ENCODE measurements at places on chromosomes 3 and 15.

GRCh38 chr3:157938154-157938779 is 168.0 kb downstream of the SHOX2 start:
- DNase-seq, result no peak

DNA sequence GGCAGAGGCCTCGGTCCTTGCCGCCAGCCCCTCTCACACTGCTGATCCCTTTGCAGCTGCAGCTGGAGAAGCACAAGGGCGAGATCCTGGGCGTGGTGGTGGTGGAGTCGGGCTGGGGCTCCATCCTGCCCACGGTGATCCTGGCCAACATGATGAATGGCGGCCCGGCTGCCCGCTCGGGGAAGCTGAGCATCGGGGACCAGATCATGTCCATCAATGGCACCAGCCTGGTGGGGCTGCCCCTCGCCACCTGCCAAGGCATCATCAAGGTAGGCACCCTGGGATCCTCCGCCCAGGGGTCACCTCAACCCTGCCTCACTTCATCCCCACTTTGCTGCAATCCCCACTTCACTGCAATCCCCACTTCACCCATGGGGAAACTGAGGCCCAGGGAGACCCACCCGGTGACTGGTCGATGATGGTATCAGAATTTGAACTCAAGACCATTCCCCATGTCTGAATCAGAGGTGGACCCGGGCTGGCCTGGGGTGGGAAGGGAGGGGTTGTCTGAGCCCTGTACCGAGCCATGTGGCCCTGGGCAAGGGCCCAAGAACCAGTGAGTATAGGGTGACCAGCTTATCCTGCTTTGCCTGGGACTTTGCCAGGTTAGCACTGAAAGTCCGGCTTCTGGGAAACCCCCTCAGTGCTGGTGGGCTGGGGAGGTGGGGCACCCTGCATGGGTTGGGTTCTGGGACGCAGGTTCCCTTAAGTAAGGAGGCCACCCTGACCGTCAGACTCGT is 162.9 kb downstream of the NSMCE3 start:
- DNase-seq, result no peak

DNA sequence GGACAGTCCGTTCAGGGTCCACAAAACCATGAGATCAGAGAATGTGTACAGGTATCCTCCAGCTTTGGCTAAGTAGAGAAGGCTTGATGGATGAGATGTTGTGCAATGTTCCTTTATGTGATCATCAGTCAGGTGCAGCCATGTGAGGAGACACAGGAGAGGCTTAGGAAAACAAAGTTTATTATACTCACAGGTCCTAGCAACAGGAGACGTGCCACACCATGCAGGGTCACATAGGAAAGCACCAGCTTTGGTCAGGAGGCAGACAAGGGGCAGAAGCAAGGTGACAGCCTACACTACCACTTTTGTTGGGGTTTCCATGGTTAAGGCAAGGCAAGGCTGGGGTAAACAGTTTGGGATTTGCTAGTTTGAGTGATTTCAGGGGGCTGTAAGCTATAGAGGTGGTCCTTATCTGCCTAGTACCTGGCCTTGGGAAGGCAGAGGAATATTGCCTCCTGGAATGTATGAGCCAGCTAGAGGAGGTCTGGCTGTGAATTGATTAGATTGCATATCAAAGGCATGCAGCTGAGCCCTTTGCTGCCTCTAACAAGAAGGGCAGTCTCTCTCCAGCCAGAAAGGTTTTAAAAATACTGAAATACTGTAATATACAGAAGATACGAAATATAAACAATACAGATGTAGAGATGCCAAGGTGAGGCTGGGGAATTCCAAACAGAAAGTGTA is 248.6 kb downstream of the RYR3 start:
- no peak for DNase-seq

DNA sequence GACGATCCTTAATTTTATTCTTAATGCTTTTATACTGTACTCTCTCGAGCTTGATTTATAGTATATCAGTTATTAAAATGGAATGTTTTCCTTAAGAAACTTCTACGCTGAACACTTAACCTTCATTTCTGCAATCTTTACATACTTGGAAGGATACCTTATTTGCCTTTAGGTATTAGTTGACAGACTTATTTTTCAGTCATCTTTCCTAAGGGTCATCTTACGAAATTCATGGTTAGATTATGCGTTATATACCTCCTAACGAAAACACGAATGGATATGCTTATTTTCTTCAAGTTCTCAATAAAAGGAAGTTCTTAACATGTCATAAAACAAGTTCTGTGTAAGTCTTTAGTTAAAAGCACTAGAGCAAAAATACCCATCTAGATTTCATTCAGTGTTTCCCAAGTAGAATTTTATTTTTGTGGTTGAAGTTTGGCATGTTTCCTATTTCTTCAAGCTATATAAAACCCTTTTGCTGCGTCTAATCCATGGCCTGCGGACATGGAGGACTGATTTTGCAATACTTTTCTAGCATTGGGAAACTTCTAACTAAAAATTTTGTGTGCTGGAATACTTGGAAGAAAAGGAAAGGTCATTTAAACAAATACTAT is 231.3 kb downstream of the TP63 start:
- no peak for DNase-seq

DNA sequence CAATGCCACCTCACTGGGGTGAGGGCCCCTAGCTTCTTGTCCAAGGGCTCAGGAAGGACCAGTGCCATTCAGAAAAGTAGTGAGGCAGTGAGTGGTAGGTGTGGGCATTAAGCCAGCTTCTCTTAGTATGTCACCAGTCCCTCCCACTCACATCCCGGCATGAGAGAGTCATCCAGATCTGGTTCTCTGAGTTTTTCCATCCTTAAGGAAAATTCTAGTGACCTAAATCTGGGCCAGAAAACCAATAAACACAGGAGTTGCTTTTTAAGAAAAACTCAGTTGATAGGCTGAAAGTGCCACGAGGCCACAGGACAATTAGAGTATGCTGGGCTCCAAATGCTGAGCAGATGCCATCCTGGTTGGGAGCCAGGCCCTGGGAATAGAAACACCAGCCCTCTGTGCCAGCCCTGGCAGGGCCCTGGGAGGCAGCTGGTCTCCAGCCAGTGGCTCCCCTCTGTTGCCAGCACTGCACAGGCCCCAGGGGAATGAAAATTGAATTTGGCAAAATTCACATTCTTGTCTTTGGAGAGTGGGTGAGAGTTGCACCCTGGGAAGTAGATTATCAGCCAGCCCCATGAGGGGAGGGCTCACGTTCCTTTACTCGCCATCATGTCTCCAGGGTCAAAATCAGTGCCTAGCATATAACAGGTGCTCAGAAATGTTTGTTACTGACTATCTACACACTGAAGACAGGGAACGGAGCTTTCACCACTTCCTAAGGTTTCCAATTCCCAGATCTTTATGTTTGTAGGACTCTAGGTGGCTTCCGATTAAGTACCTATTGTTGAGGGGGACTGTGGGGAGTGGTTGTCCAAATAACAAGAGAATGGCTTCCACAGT is 52.8 kb downstream of the FAM43A start:
- DNase-seq, result no peak

- no peak for DNase-seq
Observed at GRCh38 chr3:15499536-15499935, 22.0 kb downstream of the COLQ start.

- no peak for DNase-seq
Observed at GRCh38 chr15:78058401-78058935, 19.0 kb downstream of the TBC1D2B start.

DNA sequence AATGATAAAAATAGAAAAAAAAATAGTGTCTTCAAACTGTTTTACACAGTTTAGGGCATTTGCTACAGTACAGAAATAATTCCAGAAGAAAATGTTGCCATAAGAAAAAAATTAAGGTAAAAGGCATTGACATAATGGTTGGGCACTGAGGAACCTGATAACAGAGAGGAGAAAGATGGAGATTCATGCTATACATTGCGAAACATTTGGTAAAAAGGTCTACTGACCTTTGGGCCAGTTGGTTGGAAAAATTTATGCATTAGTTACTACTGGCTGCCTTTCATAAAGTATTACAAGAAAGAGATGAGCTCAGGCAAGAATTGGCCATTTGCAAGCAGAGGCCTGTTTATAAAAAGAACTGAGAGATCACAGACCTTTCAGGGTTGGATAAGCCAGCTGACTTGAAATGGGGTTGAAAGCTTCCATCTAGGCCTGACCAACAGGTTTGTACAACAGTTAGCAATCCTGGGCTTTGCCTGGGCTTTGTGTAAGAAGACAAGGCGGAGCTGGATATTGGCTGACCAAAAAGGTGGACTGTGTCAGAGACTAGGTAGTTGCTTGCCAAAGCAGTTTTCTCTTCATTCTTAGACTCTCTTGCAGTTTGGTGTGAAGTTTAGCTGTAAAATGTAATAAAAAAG is 166.6 kb upstream of the MCTP2 start:
- DNase-seq, result no peak

- no peak for DNase-seq
Observed at GRCh38 chr3:45246241-45246640, 20.2 kb upstream of the TMEM158 start.

GRCh38 chr3:26719134-26719533 is 96.6 kb downstream of the LRRC3B start:
- DNase-seq, result peak; percentile 51

DNA sequence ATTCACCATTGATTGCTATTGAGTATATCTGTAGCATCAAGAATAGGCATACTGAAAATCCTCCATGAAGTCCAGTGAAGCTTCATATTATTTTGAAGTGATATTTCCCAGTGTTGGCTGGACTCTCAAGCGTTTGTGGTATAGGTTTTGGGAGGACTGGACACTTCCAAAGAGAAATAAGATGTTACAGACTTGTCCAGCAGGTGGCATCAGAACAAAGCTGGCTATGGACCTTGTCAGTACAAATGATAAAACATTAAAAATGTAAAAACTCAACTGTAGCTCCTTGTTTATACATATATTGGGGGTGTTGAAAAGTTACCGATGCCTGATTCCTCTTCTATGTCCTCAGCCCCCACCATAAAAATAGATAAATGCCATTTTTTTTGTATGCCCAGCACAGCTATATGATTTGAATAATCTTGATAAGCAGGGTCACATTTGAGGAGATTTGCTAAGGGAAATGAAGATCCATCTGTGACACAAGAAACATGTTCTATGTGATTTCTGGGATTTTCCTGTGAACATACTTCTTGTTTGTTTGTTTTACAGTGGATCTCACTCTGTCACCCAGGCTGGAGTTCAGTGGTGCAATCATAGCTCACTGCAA is 54.5 kb upstream of the GOLGA6B start:
- DNase-seq, result no peak

DNA sequence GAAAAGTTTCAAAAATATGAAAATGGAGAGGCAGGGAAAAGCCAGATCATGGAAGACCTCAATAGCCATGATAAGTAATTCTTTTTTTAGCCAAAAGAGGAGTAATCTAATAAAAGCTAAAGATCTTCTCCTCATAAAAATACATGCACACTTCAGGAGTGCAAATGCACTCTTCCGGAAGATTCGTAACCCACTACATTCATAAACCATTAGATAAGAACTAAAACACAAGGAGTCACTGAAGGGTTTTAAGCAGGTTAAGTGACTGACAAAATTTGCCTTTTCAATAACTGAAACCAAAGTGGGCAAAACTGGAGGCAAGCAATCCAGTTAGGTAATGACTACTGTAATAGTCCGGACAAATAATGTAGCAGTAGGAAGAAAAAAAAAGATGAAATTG is 46.0 kb downstream of the UBE3A start:
- DNase-seq, result no peak

- DNase-seq, result no peak
Observed at GRCh38 chr15:61724251-61724939, 335.9 kb downstream of the VPS13C start.

- no peak for DNase-seq
Observed at GRCh38 chr3:42712344-42712648, 9.7 kb upstream of the HHATL start.

- DNase-seq, result peak; percentile 20
Observed at GRCh38 chr15:48440084-48440483, 108.9 kb downstream of the DUT start.

GRCh38 chr15:67142092-67142766 is 76.8 kb downstream of the SMAD3 start:
- DNase-seq, result no peak

GRCh38 chr3:134640872-134641470 is 9.9 kb downstream of the KY start:
- DNase-seq, result peak; percentile 18

DNA sequence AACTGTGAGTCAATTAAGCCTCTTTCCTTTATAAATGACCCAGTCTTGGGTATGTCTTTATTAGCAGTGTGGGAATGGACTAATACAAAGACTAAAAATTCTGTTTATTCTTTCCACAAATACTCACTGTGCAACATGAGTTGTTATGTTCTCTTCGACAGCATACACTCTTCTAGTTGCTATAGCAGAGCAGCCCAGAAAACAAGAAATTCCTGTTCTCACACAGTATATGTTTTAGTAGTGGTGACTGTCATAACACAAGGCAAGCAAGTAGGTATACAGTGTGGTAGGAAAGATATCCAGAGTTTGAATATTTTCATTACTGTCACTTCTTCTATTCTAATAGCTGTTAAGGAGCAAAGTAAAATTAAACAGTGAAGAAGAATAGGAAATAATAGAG is 453.3 kb downstream of the ROBO1 start:
- no peak for DNase-seq

DNA sequence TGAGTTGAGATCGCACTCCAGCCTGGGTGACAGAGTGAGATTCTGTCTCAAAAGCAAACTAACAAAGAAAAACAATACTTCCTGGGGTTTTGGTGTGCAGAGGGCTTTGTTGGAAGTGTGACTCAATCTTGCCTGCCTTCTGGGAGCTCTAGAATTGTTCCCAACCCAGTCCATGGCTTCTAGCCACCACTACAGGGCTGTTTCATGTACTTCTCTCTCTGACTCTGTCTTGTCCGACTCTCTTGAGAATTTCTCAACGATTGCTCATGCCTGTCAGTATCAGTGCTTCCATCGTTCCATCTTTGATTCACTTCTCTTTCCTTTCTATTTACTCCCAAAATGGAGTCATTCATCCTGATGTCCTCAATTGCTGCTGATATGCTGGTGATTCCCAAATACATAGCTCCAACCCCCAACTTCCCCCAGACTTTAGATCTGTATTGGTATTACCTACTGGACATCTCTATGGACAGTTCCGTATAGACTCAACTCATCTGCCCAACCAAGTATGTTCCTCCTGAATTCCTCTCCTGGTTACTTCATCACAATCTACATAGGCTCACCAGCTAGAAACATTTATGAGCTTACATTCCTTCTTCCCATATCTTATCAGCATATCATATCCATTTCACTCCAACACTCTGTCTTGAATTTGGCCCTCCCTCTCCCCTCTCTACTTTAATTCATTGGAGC is 1.8 kb upstream of the AP2M1 start:
- no peak for DNase-seq

DNA sequence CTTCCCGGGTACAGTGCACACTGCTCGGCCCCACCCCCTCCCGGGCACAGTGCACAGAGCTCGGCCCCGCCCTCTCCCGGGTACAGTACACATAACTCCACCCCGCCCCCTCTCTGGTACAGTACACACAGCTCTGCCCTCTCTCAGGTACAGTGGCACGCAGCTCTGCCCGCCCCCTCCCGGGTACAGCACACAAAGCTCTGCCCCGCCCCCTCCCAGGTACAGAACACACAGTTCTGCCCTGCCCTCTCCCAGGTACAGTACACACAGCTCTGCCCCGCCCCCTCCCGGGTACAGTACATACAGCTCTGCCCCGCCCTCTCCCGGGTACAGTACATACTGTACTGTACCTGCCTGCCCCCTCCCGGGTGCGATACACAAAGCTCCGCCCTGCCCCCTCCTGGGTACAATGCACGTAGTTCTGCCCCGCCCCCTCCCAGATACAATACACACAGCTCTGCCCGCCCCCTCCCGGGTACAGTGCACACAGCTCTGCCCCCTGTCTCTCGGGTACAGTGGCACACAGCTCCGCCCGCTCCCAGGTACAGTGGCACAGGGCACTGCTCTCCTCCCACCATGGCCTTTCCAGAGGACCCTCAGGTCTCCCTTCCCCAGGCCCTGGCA is 16.4 kb upstream of the PRR20G start:
- no peak for DNase-seq

- DNase-seq, result no peak
Observed at GRCh38 chr15:65305150-65305758, 777 bp downstream of the RNU5B-1 start.

All from neuronal stem cell (in vitro differentiated cells).